ENCODE measurements at places on chromosomes 4 and X. TPM values are rescaled to one million over a fixed set of nuclear protein-coding genes. Genes with fewer than 3 reads are reported as not detected.

DNA sequence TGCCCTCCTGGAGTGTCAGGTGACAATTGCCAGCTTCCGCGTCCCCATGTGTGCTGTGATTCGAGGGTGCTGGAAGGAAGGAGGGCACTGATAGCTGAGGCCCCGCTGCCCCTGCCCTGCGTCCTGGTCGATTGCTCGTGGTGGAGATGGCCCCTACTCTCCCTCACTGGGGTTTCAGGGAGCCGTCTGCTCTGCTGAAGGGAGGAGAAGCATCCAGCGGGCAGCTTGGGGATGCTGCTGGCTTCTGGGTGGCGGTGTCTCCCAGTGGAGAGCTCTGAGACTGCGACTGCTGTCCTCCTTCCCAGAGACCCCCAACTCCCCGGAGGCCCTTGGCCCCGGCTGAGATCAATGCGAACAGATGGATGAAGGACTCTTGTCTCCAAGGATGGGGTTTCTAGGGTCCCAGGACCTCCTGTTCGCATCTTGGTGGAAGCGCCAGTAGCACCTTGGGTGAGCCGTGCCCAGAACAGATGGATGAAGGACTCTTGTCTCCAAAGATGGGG lies 98.6 kb downstream of the PSAPL1 start:
- no peak for DNase-seq

- no peak for DNase-seq
Observed at GRCh38 chr4:155761916-155762315, 3.1 kb downstream of the GUCY1B1 start.

DNA sequence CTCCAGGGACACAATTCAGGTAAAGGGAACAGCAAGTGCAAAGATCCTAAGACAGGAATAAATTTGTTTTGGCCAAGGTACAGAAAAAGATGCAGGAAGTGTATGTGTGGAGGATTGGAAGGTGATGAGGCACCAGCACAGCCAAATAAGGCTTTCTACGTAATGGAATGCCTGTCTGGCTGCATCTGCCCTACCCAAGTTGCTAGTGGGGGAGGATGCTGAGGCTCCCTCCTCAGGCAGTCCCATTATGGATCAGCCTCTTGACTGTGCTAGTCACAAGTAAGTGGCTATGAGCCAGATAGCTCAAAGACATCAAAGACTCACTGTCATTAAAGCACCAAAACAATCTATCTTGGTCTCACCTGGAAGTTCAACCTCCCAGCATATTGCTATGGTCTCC lies 300.9 kb upstream of the FAT4 start:
- no peak for DNase-seq

DNA sequence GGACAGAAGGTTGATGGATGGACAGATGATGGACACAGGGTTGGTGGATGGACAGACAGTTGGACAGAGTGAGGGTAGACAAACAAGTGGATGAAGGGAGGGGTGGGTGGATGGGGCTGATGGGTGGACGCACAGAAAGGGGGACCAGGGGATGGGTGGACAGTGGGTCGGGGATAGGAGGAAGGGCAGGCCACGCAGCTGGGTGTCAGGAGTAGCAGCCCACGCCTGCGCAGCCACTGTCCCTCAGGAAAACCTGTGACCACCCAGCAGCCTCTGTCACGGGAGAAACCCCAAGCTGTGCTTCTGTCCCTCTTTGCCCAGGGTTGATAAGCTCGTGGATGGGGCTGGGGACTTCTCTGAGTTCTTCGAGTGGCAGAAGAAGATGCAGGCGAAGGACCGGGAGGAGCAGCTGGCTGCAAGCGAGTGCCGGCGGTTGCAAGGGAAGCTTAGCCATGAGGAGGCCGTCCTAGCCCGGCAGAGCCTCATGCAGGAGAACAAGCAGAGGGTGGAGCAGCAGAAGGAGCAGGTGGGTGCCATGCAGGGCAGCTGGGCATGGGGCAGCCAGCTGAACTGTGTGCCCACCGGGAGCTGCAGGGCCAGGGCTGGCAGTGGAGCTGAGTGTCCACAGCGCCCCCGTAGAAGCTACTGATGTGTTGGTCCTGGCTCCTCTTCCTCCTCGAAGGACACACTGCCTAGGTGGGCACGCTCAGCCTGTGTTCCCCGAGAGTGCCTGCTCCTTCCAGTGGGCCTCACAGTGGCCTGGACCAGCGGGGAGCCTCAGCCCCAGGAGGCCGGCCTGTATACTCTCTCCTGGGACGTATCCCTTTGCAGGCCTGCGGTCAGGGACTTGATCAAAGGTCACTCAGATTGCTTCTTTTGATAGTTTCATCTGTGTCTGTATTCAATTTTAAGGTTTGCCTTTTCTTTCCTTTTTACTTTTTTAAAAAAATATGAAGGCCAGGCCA lies 16.8 kb upstream of the RNF4 start:
- no peak for DNase-seq

DNA sequence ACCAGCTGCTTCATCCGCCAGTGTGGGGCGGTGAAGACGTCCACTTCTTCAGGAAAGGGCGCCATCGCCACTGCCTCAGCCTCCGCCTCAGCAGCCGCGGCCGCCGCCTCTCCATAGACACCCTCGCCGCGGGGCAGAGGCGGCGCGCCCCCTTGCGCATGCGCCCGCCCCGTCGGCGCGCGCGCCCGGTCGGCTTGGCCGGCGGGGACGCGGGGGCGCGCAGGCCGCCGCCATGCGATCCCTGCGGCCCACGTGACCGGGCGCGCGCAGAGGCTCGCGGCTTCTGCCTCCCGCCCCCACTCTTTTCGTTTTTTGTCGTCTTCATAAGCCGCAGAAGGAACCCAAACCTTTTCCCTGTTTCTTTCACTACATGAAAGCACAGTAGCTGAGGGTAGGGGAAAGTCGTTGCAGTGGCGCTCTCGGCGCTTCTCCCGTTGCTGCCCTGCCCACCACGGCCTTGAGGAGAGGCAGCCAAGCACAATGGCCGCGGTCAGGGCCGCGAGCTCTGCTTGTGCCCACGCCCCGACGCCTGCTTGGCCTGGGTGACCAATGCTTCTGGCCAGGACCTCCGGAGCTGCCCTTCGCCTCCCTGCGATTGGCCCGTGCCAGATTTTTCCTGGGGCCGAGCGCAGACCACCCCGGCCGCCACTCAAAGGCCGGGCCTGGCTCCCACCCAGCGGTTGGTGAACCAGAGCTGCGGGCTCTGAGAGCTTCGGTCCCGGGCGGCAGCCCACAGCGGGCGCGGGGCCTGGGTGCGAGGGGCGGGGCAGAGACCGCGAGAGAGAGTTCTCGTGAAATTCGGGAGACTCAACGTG lies at the start of gene FBXL5:
Gene FBXL5 (minus strand): TSS at position 135 of the 815 bp plus-strand sequence. CDS start 70 bp downstream, at position 65.
- peak; percentile 93 for DNase-seq

- no peak for DNase-seq
Observed at GRCh38 chr4:2092669-2093053, 33.5 kb downstream of the NAT8L start.

GRCh38 chr4:181877329-181877848 lies 365.8 kb upstream of the TENM3 start:
- no peak for DNase-seq

BTK gene
- 3.0 TPM for total RNA-seq

FGF16 gene
- total RNA-seq: not detected

NIPAL1 gene
- total RNA-seq: 0.43 TPM

RTL5 gene
- total RNA-seq: 4.6 TPM

SORBS2 gene
- 578 TPM for total RNA-seq
